ENCODE measurements at places on chromosomes 11 and 22.

GRCh38 chr11:43123443-43123842, 188.4 kb upstream of the API5 start:
- DNase-seq, result no peak

DNA sequence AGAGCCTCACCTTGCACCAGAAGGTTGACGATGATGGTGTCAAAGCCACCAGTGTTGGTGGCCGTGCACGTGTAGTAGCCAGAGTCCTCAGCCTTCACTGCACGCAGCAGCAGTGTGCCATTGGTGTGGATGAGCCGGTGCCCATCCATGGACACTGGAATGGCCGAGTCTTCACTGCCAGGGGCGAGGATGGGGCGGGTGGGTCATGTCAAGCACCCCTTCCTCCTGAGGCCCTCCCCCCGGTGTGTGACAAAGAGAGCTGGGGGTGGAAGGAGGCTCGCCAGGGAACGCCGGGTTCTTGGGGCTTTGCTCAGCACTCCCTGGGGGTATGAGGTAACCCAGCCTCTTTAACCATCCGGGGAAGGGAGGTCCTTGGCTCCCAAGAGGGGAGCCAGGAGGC, 111.6 kb downstream of the CEP164 start:
- no peak for DNase-seq

- no peak for DNase-seq
These were observed 266.5 kb downstream of the TENM4 start for GRCh38 chr11:79174045-79175008.

DNA sequence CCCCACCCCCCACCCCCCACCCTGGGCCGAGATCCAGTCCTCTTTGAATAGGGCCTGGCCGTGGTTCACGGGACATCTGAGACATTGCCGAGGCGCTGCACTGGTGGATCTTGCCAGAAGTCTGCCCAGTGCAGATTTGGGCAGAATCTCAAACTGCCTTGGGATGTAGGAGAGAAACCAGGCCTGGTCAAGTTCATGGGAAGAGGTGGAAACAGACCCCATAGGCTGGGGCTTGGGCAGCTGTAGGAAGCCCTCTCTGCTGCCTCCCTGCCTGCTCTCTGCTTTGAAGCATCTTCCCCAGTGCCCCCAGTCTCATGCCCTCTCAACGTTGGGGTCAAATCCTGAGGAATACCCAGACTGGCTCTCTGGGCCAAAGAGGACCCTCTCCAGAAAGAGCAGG, 16.0 kb upstream of the PPP6R3 start:
- DNase-seq, result no peak

DNA sequence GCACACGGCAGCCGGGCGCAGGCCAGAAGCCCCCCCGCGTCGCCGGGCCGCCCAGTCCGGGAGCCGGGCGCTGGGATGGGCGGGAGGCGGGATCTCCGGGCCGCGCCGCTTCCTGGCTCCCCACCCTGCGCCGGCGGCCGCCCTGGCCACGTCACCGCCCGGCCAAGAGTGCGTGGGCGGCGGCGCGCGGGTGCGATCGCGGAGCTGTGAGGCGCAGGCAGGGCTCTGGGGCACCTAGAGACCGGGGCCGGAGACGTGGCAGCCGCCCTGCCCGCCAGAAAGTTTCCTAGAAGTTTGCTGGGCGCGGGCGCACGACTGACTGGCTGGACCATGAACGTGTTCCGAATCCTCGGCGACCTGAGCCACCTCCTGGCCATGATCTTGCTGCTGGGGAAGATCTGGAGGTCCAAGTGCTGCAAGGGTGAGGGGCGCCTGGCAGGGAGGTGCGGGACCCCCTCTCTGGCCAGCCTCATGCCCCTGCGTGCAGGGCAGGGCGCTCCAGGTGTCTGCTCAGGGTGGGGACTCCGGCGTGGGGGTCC, at the start of gene KDELR3:
KDELR3 (plus strand) TSS at position 193 of the 539 bp plus-strand sequence; CDS start at position 331, 138 bp downstream.
- peak; percentile 61 for DNase-seq

DNA sequence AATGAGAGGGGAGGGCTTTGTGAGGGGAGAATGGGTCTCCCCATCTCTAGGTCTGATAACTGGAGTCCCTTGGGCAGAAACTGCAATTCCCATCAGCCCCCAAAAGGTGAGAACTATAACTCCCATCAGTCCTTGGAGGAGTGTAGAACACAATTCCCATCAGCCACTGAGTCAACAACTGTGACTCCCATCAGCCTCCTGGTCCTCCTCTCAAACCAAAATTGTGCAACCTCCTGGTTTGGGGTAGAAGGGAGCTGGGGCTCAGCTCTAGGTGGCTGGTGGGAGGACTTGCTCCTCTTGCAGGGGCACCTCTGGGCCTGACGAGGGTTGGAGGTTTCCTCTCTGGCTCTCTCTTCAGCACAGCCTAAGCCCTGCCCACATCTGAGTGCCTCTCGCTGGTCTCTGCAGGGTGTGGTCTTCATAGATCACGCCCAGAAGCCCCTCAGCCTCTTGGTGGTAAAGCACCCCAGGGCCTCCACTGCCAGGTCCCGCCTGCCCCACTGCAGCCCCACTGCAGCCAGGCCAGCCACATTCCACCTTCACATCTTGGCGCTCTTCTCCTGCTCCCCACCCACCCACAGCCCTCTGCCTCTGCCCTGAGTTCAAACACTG, 18.5 kb downstream of the SLC22A12 start:
- DNase-seq, result no peak

- DNase-seq, result no peak
These were observed 322.7 kb upstream of the PITPNB start for GRCh38 chr22:28241656-28242290.

DNA sequence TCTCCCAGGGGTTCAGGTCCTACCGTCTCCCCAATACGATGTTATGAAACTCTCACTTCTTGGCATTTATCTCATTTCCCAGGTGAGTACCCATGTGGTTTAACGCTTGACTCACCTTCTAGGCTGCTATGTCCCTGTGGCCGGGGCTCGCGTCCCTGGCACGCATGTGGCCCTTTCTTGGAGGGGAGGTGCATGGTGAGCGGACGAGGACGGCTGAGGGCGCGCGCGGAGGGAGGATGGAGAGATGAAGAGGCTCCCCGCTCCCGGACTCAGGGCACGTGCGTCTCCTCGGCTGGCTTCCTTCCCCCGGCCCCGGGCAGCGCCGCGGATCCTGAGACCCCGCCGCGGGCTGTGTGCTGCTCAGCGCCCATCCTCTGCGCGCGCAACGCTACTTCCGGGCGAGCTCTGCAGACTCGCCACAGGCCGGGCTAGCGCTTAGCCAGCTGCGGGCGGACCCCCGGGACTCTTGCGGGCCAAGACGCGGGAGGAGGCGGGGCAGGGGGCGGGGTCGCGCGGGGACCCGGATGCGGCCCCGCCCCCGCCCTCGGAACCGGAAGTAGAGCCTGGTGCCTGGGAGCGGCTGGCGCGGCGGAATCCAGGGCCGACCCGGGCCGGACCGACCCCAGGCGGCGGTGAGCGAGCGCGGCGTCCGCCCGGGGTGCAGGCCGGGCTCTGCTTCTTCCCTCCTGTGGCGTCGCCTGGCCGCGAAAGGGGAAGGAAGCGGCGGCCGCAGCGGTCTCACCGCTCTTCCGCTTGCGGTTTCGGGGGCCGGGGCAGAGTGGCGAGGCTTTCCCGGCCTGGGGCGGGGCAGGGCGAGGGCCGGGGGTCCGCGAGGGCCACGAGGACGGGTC, at the start of gene CTTN:
CTTN (plus strand) TSS at position 547 of the 851 bp plus-strand sequence. CDS start 8,769 bp downstream, outside the sequence.
- DNase-seq, result peak; percentile 60

DNA sequence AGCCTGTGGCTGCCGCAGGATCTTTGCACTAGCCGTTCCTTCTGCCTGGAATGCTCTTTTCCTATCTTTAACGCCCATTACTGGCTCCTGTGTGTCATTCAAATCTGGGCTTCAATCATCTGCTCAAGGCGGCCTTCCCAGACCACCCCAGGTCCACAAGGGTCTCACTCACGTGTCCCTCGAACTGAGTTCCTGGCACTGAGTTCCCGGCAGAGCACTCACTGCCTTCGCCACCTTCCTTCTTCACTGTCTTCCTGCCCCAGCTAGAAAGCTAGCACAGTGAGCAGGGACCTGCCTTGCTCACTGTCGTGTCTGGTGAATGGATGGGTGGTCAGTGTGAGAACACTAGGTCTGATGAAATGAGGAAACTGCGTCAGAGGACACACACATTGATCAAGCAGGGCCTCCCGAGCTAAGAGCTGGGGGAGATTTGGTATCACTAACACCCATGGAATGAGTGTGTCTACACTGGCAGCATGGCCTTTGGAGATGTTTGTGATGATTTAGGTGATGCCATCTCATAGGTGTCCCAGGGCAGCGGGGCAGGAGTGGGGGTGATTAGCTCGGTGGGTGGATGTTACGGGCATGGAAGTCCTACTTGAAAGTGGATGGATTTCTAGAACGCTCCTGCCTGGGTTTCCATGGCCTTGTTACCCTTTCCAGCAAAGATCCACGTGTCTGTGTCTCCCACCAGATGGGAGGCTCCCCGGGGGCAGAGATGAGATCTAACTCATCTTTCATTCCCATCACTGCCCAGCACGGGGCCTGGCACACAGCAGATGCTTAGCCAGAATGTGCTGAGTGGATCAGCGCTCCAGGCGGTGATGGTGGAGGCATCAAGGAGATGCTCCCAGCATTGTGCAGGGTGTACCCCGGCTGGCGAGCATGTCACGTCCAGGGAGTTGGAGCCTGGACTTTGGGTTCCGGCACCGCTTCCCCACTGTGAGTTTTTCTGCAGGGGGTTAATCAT, 64.5 kb downstream of the SHISAL1 start:
- DNase-seq, result no peak

DNA sequence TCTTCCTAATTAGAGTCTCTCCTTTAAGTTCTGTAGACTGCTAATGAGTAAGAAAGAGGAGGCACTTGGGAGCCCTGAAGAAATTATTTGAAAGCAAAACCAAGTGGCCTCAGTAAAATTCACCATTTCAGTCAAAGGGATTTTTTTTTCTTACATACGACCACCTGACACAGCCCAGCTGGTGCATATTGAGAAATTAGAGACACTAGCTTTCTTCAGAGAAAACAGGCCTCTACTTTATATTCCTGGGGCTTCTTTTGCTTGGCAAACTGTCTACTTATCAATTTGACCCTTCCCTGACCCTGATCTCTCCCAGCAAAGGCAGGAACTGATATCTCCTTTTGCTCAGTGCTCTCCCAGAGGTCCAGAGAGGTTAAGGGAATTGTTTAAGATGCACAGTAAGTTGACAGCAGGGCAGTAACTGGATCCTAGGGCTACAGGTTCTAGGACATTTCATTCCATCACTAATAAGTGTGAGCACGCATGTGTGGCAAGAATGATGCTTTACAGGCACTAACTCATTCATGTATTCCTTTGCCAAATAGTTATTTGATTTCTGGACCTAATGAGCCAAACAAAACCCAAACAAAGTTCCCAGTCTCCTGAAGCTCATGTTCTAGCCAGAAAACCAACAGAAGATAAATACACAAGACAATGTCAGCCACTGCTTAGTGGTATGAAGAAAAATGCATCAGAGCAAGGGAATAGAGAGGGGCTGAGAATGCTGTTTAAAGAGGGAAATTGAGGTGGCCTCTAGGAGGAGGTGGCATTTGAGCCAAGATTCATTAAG, 467.6 kb downstream of the SOX6 start:
- no peak for DNase-seq

- no peak for DNase-seq
These were observed 181.5 kb upstream of the E2F8 start for GRCh38 chr11:19422276-19422675.

DNA sequence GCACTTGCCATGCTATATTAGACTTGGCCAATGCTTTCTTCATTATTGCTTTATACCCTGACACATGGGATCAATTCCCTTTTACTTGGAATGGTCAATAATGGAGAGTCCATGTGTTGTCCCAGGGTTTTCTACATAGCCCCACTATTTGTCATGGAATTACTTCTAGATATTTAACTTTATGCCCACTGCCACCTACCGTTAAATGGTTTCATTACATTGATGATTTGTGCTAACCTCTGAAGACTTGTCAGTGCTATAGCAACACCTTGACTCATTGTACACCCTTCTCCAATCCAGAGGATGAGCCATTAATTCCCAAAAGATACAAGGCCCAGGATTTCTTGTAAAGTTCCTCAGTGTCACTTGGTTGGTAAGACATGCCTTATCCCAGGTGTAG, 31.4 kb upstream of the SLC22A25 start:
- no peak for DNase-seq

GRCh38 chr11:46616551-46617133, 385 bp downstream of the HARBI1 start:
- no peak for DNase-seq

DNA sequence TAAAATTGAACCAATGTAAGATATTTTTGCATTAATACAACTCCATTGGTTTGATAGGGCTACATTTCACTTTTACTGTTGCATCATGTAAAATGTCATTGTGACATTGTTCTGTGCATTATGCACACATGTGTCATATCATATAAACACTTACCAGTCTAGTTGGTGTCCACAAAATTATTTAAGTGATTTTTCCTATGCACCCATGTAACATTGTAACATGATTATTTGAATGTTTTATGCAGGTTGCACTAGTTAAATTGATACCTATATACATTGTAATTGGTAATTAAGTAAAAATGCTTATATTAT, 9.6 kb upstream of the BIRC3 start:
- DNase-seq, result no peak

- DNase-seq, result no peak
These were observed 91.5 kb downstream of the MORC2 start for GRCh38 chr22:30876915-30877553.

GRCh38 chr11:3609416-3610265, 32.2 kb downstream of the ART5 start:
- DNase-seq, result peak; percentile 18

- DNase-seq, result no peak
These were observed 29.8 kb upstream of the TTLL12 start for GRCh38 chr22:43216738-43217137.

GRCh38 chr11:130964058-130964792, 47.9 kb upstream of the SNX19 start:
- no peak for DNase-seq

DNA sequence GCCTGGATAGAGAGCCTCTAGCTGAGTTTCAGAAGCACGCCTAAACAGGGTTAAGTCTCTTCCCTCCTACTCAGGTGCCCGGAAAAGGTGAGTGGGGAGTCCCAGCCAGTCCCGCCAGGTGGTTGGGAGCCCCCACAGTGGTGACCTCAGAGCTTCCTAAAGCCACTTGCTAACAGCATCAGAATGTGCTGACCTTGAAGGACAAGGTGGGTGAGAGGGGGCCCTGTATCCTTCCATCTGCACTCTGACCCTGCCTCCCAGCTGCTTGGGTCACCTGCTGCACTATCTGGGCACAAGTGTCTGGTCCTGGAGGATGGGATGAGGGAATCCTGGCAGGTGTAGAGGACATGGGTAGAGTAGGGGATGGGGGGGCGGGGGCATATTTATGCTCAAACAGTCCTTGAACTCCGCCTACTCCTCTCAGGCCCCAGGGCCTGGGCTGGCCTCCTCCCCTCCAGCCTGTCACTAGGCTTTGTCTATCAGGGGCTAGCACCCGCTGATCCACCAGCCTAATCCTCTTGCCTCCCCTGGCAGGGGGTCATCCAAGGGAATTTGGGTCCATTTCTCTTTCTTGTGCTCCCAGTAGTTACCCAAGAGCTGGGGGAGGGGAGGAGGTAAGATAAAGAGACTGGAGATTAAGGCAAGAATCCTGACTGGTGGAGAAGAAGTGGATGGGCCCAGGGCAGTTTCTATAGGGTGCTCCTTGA, 3.4 kb downstream of the USP2 start:
- DNase-seq, result no peak

GRCh38 chr11:46527591-46528130, 66.2 kb downstream of the AMBRA1 start:
- no peak for DNase-seq

Data from GM18507 (cell line).